Inflammatory macrophage treated with lipopolysaccharide for 1 hour (primary cell): ENCODE measurements at places on chromosomes 2 and 18.

DNA sequence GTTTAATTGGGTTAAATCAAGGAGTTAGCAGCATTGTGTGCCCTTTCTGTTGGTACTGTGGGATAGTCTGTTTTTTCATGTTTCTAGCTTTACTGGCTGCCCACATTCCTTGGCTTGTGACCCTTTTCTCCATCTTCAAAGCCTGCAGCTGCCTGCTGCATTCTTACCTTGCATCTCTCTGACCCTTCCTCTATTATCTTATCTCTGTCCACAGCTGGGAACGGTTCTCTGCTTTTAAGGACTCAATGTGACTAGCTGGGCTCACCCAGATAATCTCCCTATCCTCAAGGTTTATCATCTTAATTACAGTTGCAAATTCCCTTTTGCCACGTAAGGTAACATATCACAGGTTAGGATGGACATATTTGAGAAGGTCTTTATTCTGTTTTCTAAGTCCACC is 199.7 kb downstream of the KCNS3 start:
- no peak for DNase-seq

DNA sequence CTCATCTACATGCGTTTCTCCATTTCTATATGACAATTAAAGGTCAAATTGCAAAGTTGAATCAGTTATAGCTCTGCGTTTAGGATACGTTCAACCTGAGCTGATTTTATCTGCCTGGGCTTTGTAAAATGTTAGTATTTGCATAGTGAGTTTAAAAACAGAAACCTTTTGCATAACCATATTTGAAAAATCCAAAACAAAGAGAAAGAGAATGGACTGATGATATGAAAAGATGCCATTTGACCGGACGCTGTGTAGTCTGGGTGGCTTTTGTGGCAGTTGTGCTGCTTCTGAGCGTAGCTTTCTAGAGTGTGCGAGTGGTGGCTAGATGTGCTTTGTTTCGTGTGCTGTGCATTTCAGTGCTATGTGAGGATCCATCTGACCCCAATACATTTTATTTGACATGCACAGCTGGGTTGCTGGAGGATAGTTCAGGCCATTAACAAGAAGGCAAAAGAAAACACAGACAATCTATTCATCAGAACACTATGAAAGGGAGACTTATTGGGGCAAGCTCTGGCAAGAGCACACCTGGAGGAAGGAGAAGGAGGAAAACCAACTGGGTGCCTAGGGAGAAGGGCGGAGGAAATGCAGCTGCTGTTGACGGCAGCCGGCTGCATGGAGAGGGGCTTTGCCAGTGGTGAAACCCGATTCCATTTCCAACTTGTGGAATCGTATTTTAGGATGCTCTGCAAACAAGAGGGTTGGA is 126.8 kb downstream of the ACOXL start:
- no peak for DNase-seq

GRCh38 chr2:77838441-77838840 is 316.3 kb upstream of the LRRTM4 start:
- no peak for DNase-seq

GRCh38 chr18:76426737-76427305 is 68.2 kb downstream of the ZNF516 start:
- DNase-seq, result no peak

DNA sequence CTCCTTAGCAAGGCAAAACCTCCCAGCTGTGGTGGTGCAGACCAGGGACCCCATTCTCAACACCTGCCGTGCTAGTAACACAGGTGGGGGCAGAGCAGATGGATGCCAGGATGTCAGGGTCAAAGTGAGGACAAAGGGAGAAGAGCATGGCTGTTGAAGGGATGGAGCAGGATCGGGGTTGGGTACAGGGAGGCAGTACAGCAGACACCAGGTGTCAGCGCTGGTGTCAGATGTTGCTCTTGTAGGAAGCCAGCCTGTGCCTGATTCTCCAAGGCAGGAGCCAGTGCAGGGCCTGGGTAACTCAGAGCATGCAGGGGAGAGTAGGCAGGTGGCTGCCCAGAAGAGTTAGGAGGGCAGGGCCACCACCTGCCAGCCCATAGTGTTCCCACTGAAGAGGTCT is 222.1 kb upstream of the SPRED2 start:
- no peak for DNase-seq

DNA sequence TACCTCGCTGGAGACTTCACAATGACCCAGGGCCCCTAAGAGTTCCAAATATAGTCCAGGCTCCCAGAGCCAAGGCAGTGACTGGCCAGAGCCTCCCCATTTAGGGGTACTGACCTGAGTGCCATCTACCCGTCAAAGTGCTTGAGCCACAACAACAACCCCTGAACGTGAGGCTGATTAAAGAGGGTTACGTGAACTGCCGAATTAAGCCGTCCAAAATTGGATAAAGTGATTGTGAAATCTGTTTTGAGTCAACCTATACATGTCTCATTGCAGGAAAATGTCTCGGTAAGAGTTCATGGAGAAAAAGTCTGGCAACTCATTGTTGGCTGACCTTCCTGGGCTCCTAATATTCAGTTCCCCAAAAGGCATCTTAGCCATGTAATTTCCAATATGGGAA is 116.3 kb downstream of the TTC32 start:
- no peak for DNase-seq

DNA sequence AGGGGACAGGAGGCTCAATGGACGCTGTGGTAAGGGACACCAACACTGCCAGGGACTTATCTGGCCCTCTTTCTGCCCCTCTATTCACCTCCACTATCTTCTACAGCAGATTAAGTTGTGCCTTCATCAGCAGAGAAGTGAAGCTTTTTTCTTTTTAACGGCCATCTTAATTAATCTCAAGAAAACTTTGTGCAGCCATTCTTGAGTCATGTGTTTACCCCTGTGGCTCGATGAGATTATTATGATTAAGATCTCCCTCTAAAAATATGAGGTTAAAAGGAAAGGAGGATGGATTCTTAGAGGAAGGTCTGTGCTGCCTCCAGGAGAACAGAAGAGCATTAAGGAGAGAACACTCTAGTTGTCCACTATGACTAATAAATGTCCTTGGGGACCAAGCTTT is 32.4 kb upstream of the DSC1 start:
- no peak for DNase-seq

DNA sequence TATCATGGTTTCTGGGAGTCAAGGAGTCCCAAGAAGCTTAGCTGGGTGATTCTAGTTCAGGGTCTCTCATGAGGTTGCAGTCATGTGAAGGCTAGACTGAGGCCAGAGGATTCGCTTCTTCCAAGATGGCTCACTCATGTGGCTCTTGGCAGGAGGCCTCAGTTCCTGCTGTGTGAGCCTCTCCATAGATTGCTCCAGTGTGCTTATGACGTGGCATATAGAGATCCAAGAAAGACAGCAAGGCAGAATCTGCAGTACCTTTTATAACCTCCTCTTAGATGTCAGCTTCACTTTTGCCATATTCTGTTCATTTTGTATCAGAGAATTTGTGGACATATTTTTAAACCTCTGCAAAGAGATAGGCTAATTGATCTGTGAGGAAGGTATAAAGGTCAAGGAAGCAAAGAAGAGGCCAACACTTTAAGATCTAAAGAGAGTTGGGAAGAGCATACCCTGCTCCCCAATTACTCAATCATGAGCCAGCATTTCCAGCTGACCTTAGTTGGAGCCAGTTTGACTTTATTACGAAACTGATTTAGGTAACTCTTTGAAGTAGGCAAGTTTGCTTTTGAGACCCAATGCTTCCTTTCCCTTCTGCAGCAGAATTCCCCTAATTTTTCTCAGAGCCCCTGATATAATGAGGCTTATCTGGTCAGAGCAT is 134.7 kb downstream of the EML6 start:
- DNase-seq, result no peak

DNA sequence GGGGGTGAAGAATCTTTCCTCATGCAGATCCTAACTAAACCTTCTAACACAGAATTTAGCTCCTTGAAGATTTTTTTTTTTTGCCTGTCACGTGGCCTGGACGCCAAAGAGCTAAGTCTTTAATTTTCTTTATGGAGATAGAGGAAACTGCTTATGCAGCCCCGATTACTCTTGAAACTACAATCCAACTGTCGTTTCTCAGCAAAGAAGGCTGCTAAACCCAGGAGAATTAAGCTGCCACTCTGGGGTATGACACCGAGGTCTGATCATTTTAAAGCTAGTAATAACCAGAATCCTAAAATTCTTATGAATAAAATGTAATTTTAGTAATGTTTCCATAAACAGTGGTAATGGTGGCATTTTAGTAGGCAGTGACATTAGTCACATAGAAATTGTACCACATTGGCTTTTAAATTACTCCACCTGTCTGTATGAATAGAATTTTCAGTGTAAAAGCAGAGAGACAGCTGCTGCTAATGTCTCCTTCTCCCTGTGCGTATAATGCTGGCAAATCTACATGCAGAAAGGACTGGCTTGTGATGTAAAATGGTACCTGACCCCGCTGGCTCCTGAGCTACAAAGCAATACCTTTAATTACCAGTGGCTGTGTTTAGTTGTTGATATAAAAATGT is 86.5 kb downstream of the MEIS1 start:
- no peak for DNase-seq

DNA sequence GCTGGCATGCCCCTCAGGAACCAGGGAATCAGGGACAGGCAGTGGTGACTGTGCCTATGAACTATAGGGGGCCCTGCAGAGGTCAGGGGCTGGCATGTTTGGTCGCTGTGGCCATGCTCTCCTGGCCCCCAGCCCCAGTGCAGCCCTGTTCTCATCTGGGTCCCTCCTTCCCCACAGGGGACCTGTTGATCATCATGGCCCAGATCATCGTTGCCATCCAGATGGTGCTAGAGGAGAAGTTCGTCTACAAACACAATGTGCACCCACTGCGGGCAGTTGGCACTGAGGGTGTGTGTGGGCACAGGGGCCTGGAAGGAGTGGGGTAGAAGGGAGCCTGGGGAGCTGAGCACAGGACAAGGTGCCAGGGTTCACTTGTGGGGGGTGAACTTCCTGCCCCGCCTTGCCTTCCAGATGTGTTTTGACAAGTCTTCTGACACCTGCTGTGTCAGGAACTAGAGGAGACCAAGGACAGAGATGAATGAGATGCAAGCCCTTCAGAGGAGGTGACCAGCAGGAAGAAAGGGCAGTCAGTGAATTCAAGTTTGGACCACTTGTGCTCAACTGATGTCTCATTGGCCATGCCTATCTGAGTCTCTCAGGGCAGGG is 9.6 kb upstream of the CENPA start:
- DNase-seq, result no peak

GRCh38 chr2:99980176-99980575 is 162.2 kb downstream of the AFF3 start:
- no peak for DNase-seq

- DNase-seq, result no peak
These were observed 145.4 kb upstream of the SATB2 start for GRCh38 chr2:199602896-199603717.

DNA sequence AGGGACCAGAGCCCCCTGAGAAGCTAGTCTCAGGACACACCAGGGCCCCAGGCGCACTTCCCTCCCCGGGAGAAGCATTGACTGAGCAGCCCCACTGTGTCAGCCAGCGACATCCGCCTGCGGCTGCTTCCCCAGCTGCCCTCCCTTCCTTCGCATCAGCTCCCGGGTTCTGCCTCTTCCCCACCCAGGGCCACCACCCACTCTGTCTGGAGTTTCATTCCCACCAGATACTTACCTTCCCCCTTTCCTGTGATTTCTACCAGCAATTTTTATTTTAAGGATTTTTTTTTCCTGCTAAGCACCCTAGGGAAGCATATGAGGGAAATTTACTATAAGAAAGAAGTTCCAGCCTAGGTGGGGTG is 99.2 kb downstream of the SMAD7 start:
- peak; percentile 50 for DNase-seq

DNA sequence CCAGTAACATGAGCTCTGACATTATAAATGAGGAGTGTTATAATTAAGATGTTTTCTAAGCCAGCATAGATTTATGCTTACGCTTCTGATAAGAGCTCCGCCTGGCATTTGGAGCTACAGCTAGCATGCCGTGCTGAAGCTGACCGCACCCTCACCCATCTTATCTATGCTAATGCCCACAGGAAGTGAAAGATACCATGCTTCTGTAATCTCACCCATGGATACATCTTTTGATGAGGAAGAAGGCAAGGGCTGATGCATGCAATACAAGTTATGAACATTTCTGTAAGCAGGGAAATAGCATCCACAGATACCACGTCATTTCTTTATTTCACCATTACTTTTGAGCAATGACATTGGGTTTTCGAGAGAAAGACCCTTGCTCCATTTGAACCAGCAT is 82.3 kb downstream of the ARL4C start:
- no peak for DNase-seq
